Activated T-cell treated with anti-CD3 and anti-CD28 coated beads, Interleukin-2, amount 50 U/mL, for 4 hours (primary cell): ENCODE measurements at places on chromosomes 12 and 14. TPM values are rescaled to one million over a fixed set of nuclear protein-coding genes. Genes with fewer than 3 reads are reported as not detected.

The AMN gene
- 2.0 TPM for total RNA-seq

DNA sequence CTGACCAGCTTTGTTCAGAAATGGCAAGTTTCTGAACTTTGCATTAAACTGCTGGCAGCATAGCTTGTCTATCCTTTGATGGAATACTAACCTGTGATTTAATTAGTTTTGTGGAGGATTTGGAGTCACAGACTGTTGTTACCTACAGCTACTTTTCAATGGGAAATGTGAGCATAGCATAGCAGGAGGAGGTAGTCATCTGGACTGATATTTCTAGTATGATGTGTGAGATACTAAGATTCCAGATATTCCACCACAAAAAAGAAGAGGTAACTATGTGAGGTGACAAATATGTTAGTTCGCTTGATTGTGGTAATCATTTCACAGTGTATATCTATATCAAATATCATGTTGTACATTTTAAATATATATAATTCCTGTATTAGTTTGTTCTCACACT is 833.0 kb downstream of the SLC6A15 start:
- no peak for DNase-seq

- peak; percentile 44 for DNase-seq
Observed at GRCh38 chr12:48995086-48995879, 3.9 kb downstream of the DDN start.

- no peak for DNase-seq
Observed at GRCh38 chr14:72715215-72715849, 178.6 kb downstream of the DPF3 start.

DNA sequence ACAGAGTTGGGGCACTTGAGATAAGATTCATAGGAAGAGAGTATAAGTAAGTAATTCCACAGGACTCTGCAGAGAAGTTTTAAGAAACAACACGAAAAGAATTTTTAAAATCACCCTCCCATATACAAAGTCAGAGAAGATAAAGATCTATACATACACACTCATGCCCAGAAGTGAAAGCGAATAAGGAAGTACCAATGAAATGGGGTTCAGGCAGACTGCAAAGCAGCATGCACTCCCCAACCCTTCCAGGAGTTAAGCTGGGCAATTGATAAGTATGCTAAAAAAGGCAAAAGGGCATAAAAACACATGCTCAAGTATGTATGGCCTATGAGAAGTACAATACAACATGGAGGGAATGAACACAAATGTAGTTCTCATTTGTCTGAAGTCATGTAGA is 246.2 kb upstream of the GRIP1 start:
- DNase-seq = no peak
